Astrocyte (in vitro differentiated cells and primary cell): ENCODE measurements at places on chromosomes 5 and 9. TPM values are rescaled to one million over a fixed set of nuclear protein-coding genes. Genes with fewer than 3 reads are reported as not detected.

DNA sequence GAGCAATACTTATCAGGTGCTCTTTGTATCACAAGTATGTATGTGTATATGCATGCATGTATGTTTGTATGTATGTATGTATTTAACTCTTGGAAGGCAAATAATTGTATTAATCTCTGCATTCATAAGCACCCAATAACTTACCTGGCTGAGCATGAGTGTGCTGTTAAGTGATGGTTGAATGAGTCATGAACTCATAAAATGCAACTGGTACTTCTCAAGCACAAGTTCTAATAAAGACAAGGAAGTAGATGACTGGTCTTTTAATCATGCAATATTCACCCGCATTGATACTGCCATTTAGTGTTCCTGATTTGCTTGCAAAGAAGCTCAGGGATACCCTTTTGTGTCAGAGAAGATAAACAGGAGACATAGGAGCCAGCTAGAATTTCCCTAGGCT lies 204.9 kb upstream of the TRPM3 start:
- no peak for DNase-seq

DNA sequence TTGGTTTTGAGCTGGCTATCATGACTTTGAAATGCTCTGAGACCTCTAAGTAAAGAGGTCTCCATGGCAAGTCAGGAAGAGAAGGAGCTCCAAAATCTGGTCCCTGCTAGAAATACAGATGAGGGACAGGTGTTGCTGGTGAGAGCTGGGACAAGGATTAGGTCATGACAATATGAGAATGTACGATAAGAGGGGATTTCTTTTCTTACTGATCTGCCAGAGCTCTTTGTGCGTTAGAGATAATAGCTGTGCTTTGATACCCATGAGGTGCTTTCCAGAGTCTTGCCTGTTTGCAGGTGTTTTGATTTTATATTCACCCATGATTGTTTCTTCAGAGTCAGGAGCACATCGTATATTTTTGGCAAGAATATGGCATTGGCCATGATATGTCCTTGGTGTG lies 56.5 kb downstream of the ANKRD33B start:
- DNase-seq, result no peak

- no peak for DNase-seq
Measured at GRCh38 chr9:89417832-89418473, 80.0 kb downstream of the SEMA4D start.

DNA sequence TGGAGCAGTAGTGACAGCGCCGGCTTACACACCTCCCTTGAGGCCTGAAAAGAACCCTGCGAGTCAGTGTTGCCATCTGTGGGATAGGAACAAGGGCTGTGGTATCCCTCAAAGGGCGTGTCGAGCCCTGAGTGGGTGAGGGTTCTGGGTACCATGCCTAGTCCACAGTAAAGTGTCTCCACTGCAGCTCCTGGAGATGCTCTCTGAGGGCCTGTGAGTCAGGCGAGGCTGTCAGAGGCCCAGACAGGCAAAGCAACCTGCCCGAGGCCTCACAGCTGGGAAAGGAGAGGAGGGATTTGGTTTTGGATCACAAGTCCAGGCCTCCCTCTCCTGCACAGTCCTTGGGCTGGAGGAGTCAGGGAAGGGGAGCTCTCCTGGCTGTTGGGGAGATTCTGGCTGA lies 6.1 kb downstream of the PRRX2 start:
- DNase-seq, result no peak

DNA sequence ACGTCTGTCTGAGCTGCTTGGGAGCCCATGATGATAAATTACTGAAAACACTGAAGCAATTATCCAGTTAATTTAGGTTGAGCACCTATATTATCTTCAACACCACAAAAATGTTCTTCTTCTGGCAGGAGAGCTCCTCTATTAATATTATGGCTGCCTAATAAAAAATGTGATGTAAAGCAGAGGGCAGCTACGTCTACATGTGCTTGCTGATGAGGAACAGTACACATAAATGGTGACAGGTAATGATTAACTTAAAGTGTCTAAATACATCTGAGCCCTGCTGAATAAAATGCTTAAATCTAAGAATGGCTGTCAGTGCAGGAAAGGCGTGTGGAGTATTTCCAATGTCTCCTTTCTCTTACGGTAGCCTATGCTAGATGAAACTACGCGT lies 131.3 kb upstream of the NR3C1 start:
- no peak for DNase-seq

DNA sequence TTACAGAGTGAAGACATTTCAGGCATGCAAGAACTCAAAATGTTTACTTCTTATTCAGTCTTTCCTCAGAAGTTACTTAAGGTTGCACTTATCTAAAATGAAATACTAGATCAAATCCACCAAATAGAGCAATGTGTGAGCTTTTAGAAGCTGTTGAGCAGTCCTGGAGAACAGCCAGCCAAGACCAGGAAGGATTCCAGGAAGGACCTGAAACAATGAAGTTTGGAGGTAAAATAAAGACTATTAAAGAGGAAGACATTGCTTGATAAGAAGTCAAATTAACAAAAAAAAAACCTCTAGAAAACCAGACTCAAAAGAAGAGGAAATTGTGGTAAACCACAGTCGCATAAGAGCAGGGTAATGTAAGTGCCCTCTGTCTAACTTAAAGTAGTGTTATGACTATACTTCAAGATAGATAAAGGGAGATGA lies 156.2 kb upstream of the S1PR3 start:
- DNase-seq, result peak; percentile 93

GRCh38 chr5:38373743-38374142 lies 115.4 kb downstream of the EGFLAM start:
- peak; percentile 79 for DNase-seq

DNA sequence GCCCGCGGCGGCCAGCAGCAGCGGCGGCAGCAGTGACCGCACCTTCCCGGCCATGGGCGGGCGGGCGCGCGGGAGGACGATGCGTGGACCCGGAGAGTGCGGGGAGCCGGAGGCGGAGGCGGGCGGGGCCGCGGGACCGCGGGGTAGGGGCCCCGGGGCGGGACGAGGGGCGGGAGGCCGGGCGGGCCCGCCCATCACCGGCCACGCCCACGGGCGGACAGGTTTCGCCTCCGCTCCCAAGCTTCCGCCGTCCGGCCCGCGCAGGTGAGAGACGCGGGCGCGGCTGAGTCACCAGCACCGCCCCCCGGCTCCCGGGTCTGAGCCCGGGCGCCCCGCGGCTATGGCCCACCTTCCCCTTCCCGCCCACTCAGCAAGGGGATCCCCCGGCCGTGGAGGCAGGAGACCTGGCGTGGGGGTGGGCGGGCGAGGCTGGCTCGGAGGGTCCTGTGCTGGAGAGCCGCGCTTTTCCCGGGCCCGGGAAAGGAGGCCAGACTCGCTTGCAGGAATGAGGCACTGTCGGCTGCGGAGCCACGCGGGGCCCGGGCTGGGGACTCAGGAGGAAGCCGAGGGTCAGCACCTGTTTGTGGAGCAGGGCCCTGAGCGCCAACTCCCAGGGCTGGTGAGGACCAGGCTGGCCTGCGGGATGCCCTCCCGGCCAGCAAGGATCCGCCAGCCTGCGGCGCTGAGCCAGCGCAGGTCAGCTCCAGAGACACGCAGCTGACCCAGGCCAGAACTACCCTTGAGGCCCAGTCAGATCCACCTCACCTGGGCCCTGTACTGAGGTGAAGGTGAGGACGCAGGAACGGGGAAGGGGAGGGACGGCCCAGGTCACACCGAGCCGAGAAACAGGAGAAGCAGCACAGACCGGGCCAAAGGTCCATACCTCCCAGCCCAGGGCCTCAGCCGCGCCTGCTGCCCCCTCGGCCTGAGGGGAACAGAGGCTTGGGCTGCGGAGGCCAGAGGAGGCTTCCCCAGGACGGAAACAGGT lies at the start of gene ENTPD2:
Gene ENTPD2 (minus strand): TSS at position 118 of the 988 bp plus-strand sequence. CDS start 64 bp downstream, at position 54.
- no peak for DNase-seq

GRCh38 chr5:115649541-115649940 lies 23.7 kb upstream of the TMED7 start:
- DNase-seq, result no peak

DNA sequence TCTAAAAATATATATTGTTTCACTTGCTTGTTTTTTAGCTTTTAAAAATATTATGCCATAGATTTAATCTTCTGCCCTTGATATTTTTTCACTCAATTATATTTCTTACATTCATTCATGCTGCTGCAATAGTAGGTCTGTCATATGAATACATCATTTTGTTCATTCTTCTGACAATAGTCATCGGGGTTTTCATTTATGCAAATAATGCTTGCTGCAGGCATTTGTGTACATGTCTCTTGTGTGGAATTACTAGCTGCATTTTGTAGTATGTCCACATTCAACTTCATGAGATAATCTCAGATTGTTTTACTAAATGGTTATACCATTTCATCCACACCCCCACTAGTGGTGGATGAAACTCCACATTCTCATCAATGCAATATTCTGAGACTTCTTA lies 5.3 kb upstream of the PLPP1 start:
- peak; percentile 8 for DNase-seq

DNA sequence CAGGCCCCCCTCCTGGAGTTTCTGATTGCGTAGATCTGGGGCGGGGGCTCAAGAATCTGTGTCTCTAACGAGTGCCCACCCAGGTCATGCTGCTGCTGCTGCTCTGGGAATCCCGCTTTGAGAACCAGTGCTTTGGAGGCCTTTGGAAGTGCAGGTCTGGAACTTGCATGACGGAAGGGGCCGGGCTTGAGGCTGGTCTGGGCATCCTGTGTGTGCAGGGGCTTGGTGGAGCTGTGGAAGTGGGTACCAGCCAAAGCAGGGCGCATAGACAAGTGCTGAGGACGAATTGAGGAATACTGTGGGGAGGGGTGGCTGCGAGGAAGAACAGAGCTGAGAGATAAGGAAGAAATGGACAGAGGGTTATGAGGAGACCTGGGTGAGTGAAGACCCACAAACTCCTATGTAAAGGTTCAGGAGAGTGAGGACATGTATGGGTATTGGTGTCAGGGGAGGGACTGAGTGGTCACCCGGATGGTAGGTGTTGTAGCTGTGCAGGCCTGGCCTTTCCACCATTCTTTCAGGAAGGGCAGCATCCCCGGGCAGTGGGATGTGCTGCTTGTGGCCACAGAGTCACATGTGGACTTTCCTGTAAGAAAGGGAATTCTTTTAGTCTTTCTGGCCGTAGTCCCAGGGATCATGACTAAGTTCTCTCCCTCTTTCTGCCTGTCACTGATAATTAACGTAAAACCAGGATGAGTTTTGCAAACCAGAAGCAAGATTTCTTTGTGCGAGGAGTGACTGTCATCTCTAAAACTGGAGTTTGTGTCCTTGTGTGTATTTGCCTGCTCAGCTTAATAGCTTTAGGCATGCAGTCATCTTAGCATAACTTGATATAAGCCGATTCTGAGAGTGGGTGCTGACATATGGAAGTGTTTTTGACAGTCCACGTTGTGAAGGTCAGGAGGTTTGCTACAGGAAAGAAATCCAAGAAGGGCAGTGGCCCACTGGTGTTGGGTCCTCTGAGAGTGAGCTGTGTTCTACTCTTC lies 43.3 kb upstream of the TJP2 start:
- DNase-seq, result peak; percentile 96

GRCh38 chr5:134252671-134253070 lies 26.8 kb upstream of the PPP2CA start:
- peak; percentile 89 for DNase-seq

DNA sequence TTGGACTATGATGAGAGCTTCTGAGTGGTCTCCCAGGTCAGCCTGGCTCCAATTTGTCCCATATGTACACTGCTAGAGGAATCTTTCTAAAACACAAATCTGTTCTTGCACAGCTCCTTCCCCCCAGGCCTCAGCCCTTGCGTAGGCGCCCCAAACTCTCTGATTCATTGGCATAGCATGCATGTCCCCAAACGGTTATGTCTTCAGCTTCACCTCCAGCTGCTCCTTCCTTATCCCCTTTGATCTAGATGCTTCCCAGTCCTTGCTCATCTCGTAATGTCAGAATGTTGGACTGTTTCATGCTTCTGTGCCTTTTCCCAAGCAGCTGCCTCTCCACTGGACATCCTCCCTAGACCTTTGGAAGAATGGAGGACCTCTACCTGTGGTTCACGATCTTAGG lies 60.1 kb upstream of the BASP1 start:
- peak; percentile 45 for DNase-seq

DNA sequence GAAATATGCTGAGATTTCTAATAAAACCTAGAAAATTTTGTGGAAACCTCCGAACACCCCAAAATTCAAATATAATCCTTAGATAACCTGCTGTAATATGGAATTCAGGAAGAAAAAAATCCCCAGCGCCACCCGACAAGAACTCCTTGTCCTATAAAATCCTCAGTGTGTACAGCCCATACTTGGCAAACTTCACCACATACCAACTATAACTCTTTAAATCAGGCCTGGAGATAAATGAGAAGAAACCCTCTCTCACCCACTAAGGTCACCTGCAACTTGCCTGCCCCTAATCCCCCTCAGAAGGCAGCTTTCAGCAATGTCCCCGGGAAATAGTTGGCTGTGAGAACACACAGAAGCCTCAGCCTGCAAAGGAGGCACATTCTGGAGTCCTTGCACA lies 90.5 kb downstream of the SH3TC2 start:
- no peak for DNase-seq

- no peak for DNase-seq
Measured at GRCh38 chr9:24011881-24012280, 185.8 kb upstream of the ELAVL2 start.

DNA sequence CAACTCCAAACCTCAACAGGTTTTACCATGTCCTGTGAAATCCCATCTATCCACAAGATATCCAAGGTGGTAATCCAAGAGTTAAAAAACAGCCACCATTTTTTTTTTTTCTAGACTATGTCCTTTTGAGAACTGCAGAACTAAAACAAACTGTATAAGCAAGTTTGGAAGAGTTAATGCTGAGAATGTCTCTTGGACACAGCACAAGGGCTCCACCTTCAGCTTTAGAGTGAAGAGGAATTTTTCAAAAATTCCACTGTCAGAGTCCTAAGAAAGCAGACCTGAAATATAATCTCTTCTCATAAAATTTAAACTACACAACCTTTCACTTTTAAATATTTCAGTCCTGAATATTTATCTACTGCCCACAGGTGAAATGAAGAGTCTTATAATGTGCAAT lies 167.8 kb upstream of the CCNG1 start:
- DNase-seq, result peak; percentile 22

DNA sequence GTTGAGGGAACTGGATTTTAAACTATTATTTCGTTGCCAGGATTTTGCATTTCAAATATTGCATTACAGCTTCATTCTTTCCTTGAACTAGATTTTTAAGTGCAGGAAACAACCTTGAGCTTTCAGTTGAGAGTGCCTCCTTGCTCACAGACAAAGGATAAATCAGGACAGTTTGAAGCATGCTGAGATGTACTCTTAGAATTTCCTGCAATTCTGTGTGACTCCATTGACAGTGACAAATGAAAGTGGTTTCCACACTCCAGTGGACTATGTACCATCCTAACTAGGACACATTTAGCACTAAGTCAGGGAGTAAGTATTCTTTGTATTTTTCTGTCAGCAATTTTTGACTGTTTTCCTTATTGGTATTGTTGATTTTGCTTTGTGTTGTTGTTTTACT lies 100.0 kb upstream of the PLCXD3 start:
- no peak for DNase-seq

GRCh38 chr9:105306351-105307140 lies 62.1 kb downstream of the SLC44A1 start:
- DNase-seq, result no peak

- no peak for DNase-seq
Measured at GRCh38 chr9:37046683-37047082, 12.6 kb upstream of the PAX5 start.

The BRD9 gene
- 36.7 and 43.7 TPM in 2 replicates for total RNA-seq

The HACD4 gene
- total RNA-seq, result 1.9 and 2.1 TPM in 2 replicates

The PCDHGA11 gene
- 5.3 and 5.8 TPM in 2 replicates for total RNA-seq

The HTR4 gene
- total RNA-seq, result not detected in 2 replicates

The PCDHGA5 gene
- total RNA-seq, result 0.29 and 0.30 TPM in 2 replicates

The CTXN3 gene
- total RNA-seq, result not detected in 2 replicates
